Heart left ventricle (tissue), 16 donors: ENCODE measurements at places on chromosomes 6 and 20. TPM values are rescaled to one million over a fixed set of nuclear protein-coding genes. Genes with fewer than 3 reads are reported as not detected.

DNA sequence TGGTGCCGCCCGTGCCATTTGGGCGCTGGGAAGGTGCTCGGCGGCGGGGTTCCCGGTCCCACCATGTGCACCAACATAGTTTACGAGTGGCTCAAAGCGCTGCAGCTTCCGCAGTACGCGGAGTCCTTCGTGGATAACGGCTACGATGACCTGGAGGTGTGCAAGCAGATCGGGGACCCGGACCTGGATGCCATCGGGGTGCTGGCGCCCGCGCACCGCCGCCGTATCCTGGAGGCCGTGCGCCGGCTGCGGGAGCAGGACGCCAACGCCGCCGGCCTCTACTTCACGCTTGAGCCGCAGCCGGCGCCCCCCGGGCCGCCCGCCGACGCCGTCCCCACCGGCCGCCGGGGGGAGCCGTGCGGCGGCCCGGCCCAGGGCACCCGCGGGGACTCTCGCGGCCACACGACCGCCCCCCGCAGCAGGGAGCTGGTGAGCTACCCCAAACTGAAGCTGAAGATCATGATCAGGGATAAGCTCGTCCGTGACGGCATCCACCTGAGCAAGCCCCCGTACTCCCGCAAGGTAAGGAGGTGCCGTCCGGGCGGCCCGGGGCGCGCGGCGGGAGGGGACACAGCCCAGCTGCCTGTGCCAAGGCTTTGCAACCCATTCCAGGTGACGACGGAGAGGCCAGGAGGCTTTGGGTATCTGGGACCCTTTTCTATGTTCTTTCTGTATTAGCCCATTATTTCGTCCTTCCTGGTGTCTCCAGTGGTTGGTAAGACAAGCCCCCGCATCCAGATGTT is 547 bp downstream of the SAMD5 start:
- DNase-seq, result peak; percentile 61
- H3K27me3 ChIP-seq, result peaks cover 4% of the 10 kb centered on the region
- H3K4me3 ChIP-seq, result peak overlapping the region; percentile 66
- H3K4me1 ChIP-seq, result peaks cover 25% of the 10 kb centered on the region

DNA sequence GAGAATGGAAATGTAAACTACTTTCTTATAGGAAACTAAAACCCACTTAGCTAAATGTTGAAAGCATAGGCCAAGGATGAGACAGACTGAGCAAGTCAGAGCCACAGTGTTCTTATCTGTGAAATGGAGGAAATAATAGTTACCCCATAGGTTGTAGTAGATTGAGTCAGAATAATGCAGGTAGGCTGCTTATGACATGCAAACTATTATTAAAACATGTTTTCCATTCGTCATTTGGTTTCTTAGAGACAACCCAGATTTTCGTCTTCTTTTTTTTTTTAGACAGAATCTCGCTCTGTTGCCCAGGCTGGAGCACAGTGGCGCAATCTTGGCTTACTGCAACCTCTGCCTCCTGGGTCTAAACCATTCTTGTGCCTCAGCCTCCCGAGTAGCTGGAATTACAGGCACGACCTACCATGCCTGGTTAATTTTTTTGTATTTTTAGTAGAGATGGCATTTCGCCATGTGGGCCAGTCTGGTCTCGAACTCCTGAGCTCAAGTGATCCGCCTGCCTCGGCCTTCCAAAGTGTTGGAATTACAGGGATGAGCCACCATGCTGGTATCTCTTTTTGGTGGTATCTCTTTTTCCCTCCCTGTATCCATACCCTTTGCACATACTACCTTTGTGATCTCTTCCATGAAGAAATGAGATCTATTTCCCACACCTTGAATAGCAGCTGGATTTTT is 196.5 kb upstream of the ZNF217 start:
- no peaks in the 10 kb centered on the region for H3K4me1 ChIP-seq
- H3K4me3 ChIP-seq, result no peak overlapping the region
- H3K27ac ChIP-seq, result no peak overlapping the region
- no peak for DNase-seq
- no peaks in the 10 kb centered on the region for H3K27me3 ChIP-seq

DNA sequence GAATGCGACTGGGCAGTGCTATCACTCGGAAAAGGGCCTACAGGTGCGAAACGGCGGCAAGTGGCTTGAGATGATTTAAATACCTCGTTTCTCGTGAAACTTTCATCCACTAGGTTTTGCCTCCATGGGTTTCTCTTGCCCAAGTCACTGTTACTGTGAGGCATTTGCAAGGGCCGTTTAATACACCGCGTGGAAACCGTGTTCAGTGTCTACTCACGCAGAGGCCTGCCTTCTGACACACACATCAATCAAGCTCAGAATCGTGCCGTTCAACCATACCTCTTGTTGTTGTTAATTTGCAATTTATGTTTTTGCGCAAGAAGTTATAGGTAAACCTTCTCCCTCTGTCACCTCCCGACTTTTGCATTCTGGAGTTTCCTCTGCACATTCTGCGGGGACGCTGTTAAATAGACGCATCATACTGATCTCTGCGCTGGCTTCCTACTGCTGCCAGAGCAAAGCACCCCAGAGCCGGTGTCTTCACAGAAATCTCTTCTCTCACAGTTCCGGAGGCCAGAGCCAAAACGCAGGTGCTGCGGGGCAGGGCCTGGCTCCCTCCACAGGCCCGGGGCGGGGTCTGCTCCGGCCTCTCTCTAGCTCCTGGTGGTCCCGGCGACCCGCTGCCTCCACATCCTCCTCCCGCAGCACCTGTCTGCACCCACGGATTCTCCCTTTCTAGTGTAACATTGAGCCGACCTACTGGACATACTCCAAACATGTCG is 251.4 kb downstream of the SMOC2 start:
- H3K4me3 ChIP-seq, result no peak overlapping the region
- no peaks in the 10 kb centered on the region for H3K36me3 ChIP-seq
- H3K27ac ChIP-seq, result no peak overlapping the region
- no peaks in the 10 kb centered on the region for H3K27me3 ChIP-seq

GRCh38 chr6:53344969-53345368 is 3.8 kb downstream of the ELOVL5 start:
- no peaks in the 10 kb centered on the region for H3K27me3 ChIP-seq
- H3K4me3 ChIP-seq, result no peak overlapping the region
- H3K4me1 ChIP-seq, result peaks cover 23% of the 10 kb centered on the region

GRCh38 chr6:38110481-38110971 is 291.0 kb downstream of the ZFAND3 start:
- H3K27me3 ChIP-seq, result no peaks in the 10 kb centered on the region
- peaks cover 6% of the 10 kb centered on the region for H3K36me3 ChIP-seq
- H3K27ac ChIP-seq, result no peak overlapping the region
- DNase-seq, result no peak

Gene RIPPLY2
- total RNA-seq, result not detected

Gene MLIP
- 387 TPM for total RNA-seq

DNA sequence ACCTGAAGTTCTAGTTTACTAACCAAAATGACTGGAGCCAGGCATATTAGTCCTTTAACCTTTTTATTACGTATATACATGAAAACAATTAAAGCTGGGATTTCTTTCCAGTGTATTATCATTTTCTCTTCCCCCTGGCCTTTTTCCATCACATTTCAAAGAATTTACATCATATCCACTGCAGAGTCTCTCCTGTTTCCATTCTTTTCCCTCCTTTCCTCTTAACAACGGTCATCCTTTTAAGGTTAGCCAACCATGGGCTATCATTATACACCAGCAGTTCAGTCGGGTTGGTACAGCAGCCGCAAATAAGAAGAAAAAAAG is 104.6 kb downstream of the TFAP2A start:
- H3K27ac ChIP-seq, result no peak overlapping the region
- no peak for DNase-seq
- no peaks in the 10 kb centered on the region for H3K27me3 ChIP-seq
- H3K4me1 ChIP-seq, result no peaks in the 10 kb centered on the region

GRCh38 chr20:63222541-63222940 is 6.6 kb upstream of the YTHDF1 start:
- peaks cover 8% of the 10 kb centered on the region for H3K4me1 ChIP-seq
- no peak overlapping the region for H3K27ac ChIP-seq
- no peak for DNase-seq
- H3K4me3 ChIP-seq, result no peak overlapping the region
- H3K27me3 ChIP-seq, result no peaks in the 10 kb centered on the region
- no peaks in the 10 kb centered on the region for H3K36me3 ChIP-seq

Gene PGC
- not detected for total RNA-seq

- no peak for DNase-seq
- H3K27me3 ChIP-seq, result no peaks in the 10 kb centered on the region
- H3K4me3 ChIP-seq, result no peak overlapping the region
- no peak overlapping the region for H3K27ac ChIP-seq
- no peaks in the 10 kb centered on the region for H3K36me3 ChIP-seq
- H3K4me1 ChIP-seq, result no peaks in the 10 kb centered on the region
These were observed 72.2 kb upstream of the ZFP64 start for GRCh38 chr20:52263757-52264156.

Gene PLTP
- 30.0 TPM for total RNA-seq

DNA sequence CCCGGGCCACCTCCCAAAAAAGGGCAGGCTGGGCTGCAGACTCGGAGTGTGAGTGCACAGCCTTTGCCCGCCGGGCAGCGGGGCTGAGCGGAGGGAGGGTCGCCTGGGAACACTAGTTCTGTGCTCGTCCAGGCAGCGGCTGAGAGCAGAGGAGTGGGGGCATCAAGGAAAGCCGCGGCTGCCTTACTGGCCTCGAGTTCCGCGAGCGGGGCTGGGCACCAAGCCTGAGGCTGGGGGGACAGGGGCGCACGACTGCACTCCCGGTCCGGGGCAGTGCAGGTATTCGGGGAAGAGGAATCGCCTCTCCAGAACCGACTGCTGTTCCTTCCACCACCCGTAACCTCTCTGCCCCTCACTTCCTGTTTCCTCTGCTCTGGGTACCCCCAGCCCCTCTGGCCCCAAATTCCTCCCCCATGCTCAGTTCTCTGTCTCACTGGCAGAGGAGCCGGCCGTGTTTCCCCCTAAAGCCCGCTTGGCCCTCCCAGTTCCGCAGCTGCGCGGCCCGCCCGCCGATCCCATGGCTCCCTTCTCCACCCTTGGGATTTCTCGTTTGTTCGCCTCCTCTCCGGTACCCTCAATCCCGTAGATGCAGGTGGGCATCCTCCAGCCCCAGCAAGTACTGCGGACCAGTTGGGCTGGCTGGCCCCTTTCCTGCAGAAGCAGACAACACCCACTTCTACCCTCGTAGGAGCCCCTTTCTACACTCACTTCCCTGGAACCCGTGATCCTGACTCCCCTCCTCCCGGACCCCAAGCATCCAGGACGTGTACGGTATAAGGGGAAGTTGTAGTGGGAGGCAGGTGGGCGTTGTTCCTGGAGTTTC is 5.1 kb downstream of the RING1 start:
- no peaks in the 10 kb centered on the region for H3K27me3 ChIP-seq
- H3K36me3 ChIP-seq, result peaks cover 8% of the 10 kb centered on the region
- peak overlapping the region; percentile 52 for H3K4me3 ChIP-seq
- peaks cover 18% of the 10 kb centered on the region for H3K4me1 ChIP-seq
- DNase-seq, result peak; percentile 46
- H3K27ac ChIP-seq, result peak overlapping the region; percentile 38

Gene RNGTT
- 5.8 TPM for total RNA-seq

Gene RNF217
- 21.6 TPM for total RNA-seq

Gene TINAG
- total RNA-seq, result 0.38 TPM

Gene ME1
- 24.7 TPM for total RNA-seq

DNA sequence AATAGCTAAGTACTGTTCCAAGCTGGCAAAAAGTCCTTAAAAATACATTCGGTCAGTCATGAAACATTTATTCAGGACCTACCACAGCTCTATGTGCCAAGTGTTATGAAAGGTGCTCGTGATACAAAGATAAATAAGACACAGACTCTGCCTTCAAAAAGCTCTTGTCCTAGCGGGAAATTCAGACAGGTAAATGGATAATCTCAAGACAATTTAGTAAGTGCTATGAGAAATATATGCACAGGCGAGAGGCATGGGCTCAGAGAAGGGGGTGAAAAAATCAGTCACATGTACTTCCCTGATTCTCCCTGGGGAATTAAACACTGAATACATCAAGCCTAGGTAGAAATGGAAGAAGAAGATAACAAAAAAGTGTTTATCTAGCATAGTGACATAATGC is 49.8 kb upstream of the HEY2 start:
- H3K36me3 ChIP-seq, result no peaks in the 10 kb centered on the region
- no peaks in the 10 kb centered on the region for H3K27me3 ChIP-seq
- DNase-seq, result no peak
- H3K4me3 ChIP-seq, result no peak overlapping the region
- no peaks in the 10 kb centered on the region for H3K4me1 ChIP-seq
- no peak overlapping the region for H3K27ac ChIP-seq

- no peak overlapping the region for H3K27ac ChIP-seq
- no peak overlapping the region for H3K4me3 ChIP-seq
- peaks cover 2% of the 10 kb centered on the region for H3K4me1 ChIP-seq
- H3K27me3 ChIP-seq, result no peaks in the 10 kb centered on the region
- no peaks in the 10 kb centered on the region for H3K36me3 ChIP-seq
- no peak for DNase-seq
These were observed 127.3 kb downstream of the TIAM2 start for GRCh38 chr6:155122199-155122950.

Gene SRMS
- total RNA-seq, result not detected

DNA sequence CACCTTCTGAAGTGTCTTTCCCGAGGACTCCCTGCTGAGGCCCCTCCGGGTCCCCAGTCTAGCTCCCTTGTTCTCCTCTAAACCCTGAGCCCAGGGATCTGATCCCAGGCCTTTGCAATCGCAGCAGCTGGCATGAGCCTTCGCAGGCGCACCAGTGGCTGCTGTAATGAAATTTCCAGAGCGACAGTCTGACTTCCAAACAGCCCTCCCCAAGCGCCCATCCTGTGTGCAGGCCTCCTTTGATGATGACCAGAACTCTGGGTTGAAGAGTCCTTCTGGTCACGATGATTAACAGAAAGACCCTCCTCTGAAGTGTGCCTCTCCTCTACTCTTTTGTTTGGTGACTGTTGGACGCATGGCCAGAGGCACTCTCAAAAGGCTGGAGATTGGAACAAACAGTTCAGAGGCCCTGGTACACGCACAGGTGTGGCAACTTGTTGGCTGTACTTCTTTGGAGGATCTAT is 89.1 kb upstream of the MPC1 start:
- no peaks in the 10 kb centered on the region for H3K27me3 ChIP-seq
- no peak for DNase-seq
- peaks cover 14% of the 10 kb centered on the region for H3K36me3 ChIP-seq
- H3K4me1 ChIP-seq, result no peaks in the 10 kb centered on the region

Gene TFAP2D
- total RNA-seq, result not detected

- no peaks in the 10 kb centered on the region for H3K27me3 ChIP-seq
- no peak overlapping the region for H3K4me3 ChIP-seq
- no peak overlapping the region for H3K27ac ChIP-seq
- H3K36me3 ChIP-seq, result no peaks in the 10 kb centered on the region
- peaks cover 5% of the 10 kb centered on the region for H3K4me1 ChIP-seq
These were observed 193.4 kb upstream of the PREP start for GRCh38 chr6:105596284-105596755.
